Astrocyte (in vitro differentiated cells and primary cell): ENCODE measurements at places on chromosomes 5 and 9. TPM values are rescaled to one million over a fixed set of nuclear protein-coding genes. Genes with fewer than 3 reads are reported as not detected.

Gene PRDM9
- not detected in 2 replicates for total RNA-seq

Gene CSF2
- not detected in 2 replicates for total RNA-seq

Gene SHROOM1
- 5.0 TPM in 2 replicates for total RNA-seq

DNA sequence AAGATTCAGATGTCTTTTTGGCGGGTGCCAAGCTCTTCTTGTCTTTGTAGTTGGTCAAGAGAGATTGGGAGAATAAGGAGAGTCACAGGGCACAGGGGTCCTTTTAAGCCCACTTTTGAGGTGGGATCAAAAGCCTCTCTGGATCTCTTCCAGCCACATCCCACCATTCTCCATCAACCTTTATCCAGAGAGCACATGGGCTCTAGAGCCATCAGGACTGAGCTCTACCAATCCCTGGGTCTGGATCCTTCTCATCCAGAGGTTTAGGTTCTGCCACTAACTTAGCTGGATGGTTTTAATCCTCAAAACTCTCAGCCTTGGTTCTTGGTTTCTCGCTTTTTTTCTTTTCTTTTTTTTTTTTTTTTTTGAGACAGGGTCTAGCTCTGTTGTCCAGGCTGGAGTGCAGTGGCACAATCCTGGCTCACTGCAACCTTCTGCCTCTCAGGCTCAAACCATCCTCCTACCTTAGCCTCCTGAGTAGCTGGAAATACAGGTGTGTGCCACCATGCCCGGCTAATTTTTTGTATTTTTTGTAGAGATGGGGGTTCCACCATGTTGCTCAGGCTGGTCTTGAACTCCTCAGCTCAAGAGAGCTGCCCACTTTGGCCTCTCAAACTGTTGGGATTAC is 44.6 kb upstream of the MATR3 start:
- no peak overlapping the region for H3K27ac ChIP-seq
- H3K4me1 ChIP-seq = peaks cover 6% of the 10 kb centered on the region
- H3K27me3 ChIP-seq = no peaks in the 10 kb centered on the region
- DNase-seq = no peak

- no peak overlapping the region for H3K27ac ChIP-seq
- H3K27me3 ChIP-seq = peaks cover 4% of the 10 kb centered on the region
- no peaks in the 10 kb centered on the region for H3K36me3 ChIP-seq
- DNase-seq = no peak
- no peaks in the 10 kb centered on the region for H3K4me1 ChIP-seq
Measured at GRCh38 chr9:78502566-78502965, 205.6 kb downstream of the PSAT1 start.

DNA sequence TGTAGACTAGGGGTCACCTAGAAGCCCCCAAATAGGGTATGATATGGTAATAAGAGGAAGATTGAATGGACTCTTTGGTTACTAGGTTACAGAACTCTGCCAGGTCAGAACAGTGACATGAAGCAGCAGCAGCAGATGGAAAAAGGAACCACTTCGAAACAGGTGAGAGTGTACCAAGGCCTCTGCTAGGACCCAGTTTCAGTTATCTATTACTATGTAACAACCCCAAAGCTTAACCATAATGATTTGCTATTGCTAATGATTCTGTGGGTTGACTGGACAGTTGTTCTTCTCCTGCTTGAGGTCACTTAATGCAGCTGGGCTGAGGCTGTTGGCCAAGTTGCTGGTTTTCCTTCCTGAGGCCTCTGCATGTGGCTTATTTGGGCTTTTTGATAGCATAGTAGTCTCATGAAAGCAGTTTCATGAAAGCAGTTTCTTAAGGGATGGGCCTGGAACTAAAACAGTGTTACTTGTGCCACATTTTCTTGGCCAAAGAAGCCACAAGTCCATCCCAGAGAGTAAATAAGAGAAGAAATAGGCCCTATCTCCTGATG is 17.6 kb downstream of the C9orf43 start:
- no peak overlapping the region for H3K27ac ChIP-seq
- peaks cover 10% of the 10 kb centered on the region for H3K27me3 ChIP-seq
- no peak overlapping the region for H3K4me3 ChIP-seq
- no peaks in the 10 kb centered on the region for H3K36me3 ChIP-seq
- DNase-seq = no peak
- no peaks in the 10 kb centered on the region for H3K4me1 ChIP-seq

DNA sequence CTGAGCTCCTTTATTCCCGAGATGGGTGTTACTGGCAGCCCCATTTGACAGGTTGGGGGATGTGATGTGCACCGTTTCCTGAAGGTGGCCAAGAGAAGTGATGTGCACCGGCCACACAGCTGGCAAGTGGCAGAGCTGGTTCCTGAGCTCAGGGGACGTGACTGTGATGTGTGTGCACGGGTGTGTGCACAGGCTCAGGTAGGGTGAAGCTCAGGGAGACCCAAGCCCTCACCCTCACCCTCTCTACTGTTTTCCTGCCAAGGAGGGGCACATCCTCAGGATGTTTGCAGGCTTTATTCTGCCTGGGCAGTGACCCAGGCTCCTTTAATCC is 56.6 kb downstream of the WWC1 start:
- no peaks in the 10 kb centered on the region for H3K27me3 ChIP-seq
- H3K4me1 ChIP-seq = no peaks in the 10 kb centered on the region
- H3K36me3 ChIP-seq = no peaks in the 10 kb centered on the region
- H3K4me3 ChIP-seq = no peak overlapping the region
- no peak for DNase-seq

DNA sequence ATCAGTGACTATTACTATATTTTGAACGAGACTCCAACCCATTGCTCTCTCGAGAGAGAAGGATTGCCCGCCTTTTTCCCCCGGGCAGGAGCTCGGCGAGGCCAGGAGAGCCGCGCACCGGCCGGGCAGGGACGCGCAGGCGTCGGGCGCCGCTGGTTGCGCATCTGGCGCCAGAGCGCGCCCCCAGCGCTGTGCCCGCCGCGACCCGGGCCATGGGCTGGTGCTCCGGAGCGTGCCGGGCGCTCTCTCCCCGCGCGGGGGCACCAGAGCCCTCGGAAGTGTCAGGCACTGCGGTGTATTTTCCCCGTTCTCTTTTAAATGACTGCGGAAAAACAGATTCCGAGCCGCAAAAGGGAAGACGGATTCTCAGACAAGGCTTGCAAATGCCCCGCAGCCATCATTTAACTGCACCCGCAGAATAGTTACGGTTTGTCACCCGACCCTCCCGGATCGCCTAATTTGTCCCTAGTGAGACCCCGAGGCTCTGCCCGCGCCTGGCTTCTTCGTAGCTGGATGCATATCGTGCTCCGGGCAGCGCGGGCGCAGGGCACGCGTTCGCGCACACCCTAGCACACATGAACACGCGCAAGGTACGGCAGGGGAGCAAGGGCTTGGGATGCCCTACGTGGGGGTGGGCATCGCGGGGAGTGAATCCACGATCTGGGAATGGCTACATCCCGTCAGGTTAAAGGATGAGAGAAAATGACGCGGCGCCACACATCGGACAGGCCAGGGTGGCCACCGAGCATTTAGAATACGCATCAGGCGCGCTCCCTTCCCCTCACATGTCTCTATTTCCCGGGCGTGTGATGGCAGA is 1.1 kb upstream of the NTRK2 start:
- peak; percentile 43 for DNase-seq
- peaks cover 32% of the 10 kb centered on the region for H3K27me3 ChIP-seq
- peaks cover 27% of the 10 kb centered on the region for H3K4me1 ChIP-seq
- H3K27ac ChIP-seq = no peak overlapping the region

GRCh38 chr5:134281081-134281480 is 55.2 kb upstream of the PPP2CA start:
- no peak overlapping the region for H3K27ac ChIP-seq
- no peak for DNase-seq
- H3K27me3 ChIP-seq = no peaks in the 10 kb centered on the region
